Esophagus muscularis mucosa (tissue), 4 donors: ENCODE measurements at places on chromosomes 13 and 19. TPM values are rescaled to one million over a fixed set of nuclear protein-coding genes. Genes with fewer than 3 reads are reported as not detected.
A peak's percentile ranks its signal among the peaks of the same experiment; 100 is the strongest.

Gene MYH14
- total RNA-seq = 8.1 TPM

Gene ZNF541
- total RNA-seq = 0.23 TPM

Gene ZNF433
- 5.4 TPM for total RNA-seq

Gene ZNF565
- 4.6 TPM for total RNA-seq

Gene ZNF493
- total RNA-seq = 23.2 TPM

DNA sequence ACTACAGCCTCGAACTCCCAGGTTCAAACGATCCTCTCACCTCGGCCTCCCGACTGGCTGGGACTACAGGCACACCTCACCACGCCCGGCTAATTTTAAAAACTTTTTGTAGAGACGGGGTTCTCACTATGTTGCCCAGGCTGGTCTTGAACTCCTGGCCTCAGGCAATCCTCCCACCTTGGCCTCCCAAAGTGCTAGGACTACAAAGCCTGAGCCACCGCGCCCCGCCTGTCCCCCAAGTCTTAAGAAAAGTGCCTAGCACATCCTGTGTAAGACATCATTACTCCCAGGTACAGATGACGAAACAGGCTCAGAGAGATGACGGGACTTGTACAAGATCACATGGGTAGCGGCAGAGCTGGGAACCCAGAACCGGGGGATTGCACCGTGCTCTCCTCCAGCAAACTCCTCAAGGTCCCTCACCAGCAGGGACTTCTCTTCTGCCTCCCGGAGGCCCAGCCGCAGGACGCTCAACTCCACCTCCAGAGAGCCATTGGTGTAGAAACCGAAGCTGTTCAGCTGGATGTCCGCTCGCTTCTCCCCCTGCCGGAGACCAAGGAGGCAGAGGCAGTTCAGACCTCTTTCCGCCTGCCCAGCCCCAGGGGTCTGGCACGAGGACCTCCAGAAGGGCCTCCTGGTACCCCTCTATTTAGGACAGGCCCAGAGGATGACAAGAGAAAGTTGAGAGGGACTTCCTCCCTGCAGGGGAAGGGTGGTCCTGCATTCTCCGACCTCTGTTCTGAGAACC, 1.0 kb downstream of the GPR108 start:
- peak; percentile 94 for DNase-seq

DNA sequence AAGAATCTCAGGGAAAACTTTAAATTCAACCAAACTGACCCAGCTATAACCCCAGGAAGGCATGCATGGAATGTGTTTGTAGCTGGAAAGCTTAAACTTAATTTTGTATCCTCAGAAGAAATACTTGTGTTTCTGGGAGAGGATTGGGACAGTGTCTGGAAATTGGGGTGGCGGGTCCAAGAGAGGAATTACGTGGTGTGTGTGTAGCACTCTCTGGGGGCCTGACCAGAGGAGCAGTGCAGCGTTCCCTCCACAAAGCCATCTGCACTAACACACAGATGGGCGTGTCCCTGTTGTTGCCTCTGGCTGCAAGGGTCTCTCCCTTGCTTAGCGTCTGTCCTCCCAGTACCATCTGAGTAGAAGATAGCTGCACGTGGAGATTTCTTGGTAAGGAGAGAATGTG, 6.4 kb downstream of the GARRE1 start:
- DNase-seq = no peak

DNA sequence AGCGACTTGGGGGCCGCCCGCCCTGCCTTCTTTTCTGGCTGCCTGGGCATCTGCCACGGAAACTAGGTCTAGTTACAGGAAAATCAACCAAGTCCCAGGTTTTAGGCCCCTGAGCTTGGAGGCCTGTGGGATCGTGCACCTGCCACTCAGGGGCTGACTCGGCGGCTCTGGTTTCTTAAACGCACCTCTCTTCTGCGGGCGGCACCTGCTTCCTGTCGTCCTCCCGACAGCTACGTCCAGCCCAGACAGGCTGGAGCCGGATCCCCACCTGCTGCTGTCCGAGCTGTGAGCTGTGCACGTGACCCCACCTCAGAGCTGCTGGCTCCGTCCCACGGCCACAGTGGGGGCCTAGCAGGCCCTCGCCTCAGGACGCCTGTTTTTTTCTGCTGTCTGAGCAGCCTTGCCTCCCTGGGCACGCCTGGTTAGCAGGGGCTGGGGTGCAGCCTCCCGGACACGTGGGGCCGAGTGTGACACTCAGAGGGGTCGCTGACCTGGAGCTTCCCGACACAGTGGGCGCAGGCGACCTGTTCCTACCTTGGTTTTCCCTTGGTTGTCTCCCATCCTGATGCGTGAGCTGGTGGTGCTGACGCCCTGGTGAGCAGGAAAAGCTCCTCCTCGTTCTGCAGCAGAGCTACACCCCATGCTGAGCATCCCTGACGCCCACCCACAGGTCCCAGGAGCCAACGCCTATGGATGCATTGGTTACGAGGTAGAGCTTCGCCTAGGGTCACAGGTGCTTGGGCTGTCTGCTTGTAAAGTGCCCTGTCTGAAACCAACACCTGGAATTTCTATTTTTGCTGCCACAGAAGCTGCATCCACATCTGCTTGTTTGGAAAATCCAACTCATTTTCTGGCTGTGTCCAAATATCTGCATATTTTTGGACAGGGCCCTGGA, 17.5 kb downstream of the TMEM255B start:
- DNase-seq = no peak

DNA sequence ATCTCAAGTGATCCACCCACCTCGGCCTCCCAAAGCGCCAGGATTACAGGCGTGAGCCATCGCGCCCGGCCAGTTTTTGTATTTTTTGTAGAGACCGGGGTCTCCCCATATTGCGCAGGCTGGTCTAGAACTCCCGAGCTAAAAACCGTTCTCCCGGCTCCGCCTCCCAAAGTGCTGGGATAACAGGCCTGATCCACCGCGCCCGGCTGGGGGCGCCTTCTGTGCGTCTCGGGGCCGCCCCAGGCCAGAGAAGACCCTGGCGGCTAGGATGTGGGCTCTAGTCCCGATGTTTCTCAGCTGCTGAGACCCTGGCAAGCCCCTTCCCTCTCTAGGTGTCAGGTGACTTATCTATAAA, 3.6 kb downstream of the ARHGAP45 start:
- DNase-seq = no peak

DNA sequence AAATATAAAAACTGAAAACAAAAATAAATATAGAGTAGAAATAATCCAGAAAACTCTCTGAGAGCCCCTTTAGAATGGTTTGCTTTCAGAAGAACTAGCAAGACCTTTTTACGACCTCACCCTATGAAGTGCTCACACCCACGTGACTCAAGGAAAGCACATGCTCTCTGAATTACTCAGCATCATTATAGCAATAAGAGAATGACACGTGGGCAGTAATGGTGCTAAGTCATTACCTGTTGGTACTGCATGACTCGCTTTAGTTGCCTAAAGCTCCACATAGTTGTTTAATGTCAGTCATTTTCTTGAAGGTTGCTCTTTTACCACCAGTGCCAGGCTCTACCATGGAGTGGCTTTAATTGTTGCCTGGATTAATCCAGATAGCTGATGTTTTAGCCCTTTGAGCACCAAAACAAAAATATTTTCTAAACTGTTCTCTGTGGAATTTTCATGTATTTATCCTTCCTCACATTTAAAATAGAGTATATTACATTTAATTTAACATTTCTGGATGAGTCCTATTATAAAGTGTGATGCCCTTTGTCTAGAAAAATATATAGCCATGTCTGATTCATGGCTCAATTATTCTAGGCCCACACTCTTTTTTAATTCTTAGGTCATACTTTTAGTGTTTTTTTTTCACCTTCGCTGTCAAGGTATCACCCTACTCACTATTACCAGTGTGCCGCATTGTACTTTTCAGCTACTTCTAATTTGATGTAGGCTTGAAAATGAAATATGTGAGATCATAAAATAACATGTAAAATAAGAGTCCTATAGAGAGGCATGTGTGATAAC, 56.8 kb downstream of the THSD1 start:
- no peak for DNase-seq

GRCh38 chr19:55621205-55621672, 3.1 kb downstream of the ZNF784 start:
- DNase-seq = no peak

DNA sequence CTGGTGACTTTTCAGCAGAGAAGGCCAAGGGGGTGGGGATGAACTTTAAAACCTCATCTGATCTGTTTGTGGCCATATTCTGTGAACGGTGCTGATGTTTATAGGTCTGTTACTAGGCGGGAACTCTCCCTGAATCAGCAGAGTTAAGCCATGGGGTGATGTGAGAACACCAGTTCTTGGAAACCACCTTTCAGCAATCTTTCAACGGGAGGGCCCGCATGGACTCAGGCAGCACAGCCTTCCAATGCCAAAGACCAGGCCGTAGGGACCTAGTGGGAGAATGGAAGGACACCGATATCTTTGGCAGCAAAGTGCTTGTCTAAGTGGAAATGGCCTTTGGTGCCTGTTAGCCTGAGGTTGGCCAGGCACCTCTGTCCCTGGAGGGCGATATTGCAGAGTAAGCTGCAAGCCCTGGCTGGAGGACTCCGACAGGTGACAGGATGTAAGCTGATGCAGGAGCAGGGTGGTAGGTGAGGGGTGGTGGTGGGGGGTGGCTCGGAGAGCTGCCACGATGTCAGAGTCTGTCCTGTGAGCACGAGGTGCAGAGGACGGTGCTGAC, 57.0 kb downstream of the ERCC5 start:
- DNase-seq = no peak

GRCh38 chr19:47509973-47510372, 4.9 kb downstream of the NAPA start:
- DNase-seq = no peak

GRCh38 chr19:16233836-16234551, 36.3 kb downstream of the AP1M1 start:
- DNase-seq = no peak
